ENCODE measurements at places on chromosomes 13 and 19.

DNA sequence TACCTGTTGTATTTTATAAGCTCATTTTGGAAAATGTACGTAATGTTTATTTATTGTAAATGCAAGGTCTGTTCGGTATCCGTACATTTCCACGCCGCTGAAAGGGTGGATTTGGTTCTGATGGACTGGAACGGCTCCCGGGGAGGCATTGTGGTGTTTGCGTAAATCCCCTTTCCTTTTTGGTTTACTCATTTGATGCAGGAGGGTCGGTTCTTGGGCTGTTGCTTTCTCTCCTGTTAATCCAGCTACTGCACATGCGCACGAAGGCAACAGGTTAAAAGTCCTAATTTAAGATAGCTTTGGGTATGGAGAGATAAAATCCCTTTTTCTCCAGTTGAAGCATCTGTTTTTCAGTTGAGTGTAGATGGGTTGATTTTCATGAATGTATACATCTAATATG, 224.4 kb downstream of the TM9SF2 start:
- DNase-seq, result no peak

- no peak for DNase-seq
These were observed 16.3 kb upstream of the TEX29 start for GRCh38 chr13:111304041-111304544.

DNA sequence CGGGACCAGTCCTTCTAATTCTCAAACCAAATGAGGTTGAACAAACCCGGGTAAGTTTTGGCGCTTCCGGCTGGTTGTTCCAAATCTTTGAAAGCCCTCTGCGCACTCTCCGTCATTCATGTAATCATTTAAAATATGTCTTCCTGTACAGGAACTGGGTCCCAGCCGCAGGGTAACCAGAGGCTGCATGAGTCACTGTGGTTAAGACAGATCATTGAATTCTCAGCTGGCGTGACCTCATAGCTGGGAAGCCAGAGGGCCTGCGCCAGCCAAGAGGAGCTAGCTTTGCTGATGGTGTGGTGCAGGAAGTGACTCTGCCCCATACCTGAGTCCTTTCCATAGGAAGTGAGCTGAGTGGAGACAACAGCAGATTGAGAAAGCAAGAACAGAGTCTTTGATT, 135.2 kb downstream of the TSHZ3 start:
- DNase-seq, result peak; percentile 98

GRCh38 chr19:46009530-46010510, 13.0 kb downstream of the PGLYRP1 start:
- no peak for DNase-seq

Measured in AG04449 (cell line).